Esophagus squamous epithelium (tissue), 5 donors: ENCODE measurements at places on chromosomes 7 and 10.

DNA sequence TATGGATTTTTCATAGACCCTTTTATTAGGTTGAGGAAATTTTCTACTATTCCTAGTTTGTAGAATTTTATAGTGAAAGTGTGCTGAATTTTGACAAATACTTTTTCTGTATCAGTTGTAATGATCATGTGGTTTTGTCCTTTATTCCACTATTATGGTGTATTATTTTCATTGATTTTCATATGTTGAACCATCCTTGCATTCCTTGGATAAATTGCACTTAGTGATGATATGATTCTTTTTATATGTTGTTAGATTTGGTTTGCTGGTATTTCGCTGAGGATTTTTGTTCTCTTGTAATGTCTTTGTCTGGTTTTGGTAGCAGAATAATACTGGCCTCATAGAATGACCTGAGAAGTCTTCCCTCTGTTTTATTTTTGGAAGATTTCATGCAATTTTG, 140.6 kb upstream of the CDK6 start:
- H3K36me3 ChIP-seq: no peaks in the 10 kb centered on the region
- no peak for DNase-seq
- H3K4me3 ChIP-seq: no peak overlapping the region
- H3K27me3 ChIP-seq: no peaks in the 10 kb centered on the region
- H3K27ac ChIP-seq: no peak overlapping the region

DNA sequence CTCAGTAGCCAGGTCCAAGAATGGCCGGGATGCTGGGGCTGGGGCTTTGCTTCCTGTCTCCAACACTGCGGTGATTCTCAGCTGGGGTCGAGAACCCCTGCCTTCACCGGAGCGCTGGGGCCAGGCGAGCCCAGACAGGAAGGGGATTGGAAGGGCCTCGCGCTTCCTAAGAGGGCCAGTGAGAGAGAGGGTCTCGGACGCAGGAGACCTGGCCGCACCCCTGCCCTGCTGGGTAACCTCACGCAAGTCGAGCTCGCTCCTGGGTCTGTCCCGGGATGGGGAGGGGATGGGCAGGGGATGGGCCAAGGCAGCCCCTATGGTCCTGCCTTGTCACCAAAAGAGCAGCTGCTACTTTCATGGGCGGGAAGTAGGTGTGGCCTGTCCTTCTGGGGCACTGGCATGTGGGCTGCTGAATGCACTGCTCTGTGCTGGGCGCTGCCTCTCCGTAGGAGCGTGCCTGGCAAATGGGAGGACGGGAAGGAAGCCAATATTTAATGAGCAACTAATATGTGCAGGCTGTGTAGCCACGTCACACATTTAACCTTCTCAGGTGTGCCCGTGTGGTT, 20.0 kb downstream of the KCNK18 start:
- H3K27me3 ChIP-seq: peaks cover 13% of the 10 kb centered on the region
- no peak overlapping the region for H3K27ac ChIP-seq
- peaks cover 26% of the 10 kb centered on the region for H3K4me1 ChIP-seq

- H3K4me1 ChIP-seq: no peaks in the 10 kb centered on the region
- H3K27ac ChIP-seq: no peak overlapping the region
Observed at GRCh38 chr7:21345361-21345760, 82.5 kb upstream of the SP4 start.

GRCh38 chr7:42878303-42878702, 33.6 kb downstream of the C7orf25 start:
- H3K4me3 ChIP-seq: no peak overlapping the region
- no peak overlapping the region for H3K27ac ChIP-seq
- H3K4me1 ChIP-seq: no peaks in the 10 kb centered on the region
- no peaks in the 10 kb centered on the region for H3K36me3 ChIP-seq

DNA sequence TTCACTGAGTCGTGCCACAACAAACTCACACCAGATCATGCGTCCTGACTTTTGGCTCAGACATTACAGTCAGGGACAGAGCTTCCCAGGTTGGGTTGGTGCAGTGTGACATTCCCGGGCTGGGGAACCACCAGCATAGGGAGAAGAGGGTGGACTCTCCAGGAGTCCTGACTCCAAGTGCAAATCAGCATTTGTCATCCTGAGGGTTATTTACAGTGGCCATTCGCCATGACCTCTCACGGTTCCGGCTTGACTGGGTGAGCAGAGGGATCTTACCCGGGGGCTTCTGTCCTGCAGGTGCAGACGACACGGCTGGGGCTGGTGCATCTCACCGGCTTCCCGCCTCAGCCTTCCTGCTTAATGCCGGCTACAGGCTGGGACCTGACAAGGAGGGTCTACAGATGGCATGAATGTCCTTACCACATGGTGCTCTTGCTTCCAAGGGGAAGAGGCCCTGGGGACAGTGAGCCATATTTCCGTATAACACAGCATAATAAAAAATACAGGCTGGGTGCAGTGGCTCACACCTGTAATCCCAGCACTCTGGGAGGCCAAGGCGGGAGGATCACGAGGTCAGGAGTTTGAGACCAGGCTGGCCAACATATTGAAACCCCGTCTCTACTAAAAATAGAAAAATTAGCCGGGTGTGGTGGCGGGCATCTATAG, 12.5 kb upstream of the INTS1 start:
- no peak for DNase-seq
- H3K36me3 ChIP-seq: no peaks in the 10 kb centered on the region
- no peaks in the 10 kb centered on the region for H3K27me3 ChIP-seq
- H3K4me3 ChIP-seq: no peak overlapping the region
- peaks cover 4% of the 10 kb centered on the region for H3K4me1 ChIP-seq

GRCh38 chr7:159006610-159007130, 138.0 kb downstream of the VIPR2 start:
- H3K4me3 ChIP-seq: no peak overlapping the region
- no peaks in the 10 kb centered on the region for H3K4me1 ChIP-seq
- DNase-seq: no peak
- no peaks in the 10 kb centered on the region for H3K27me3 ChIP-seq

DNA sequence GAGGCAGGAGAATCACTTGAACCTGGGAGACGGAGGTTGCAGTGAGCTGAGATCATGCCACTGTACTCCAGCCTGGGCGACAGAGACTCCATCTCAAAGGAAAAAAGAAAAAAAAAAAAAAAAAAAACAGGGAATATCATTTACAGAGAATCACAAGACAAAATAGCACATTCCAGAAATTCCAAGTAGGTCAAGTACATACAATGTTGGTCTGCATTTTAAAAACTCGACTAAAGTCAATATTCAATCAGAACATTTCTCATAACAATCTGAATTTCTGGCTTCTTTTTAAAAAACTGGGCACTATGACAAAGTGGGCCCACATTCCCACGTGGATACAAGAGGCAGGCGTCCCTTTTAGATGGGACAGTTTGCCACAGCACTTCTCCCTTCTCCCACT, 12.8 kb downstream of the ZC3HAV1L start:
- H3K27ac ChIP-seq: no peak overlapping the region
- DNase-seq: no peak
- H3K27me3 ChIP-seq: no peaks in the 10 kb centered on the region
- H3K36me3 ChIP-seq: no peaks in the 10 kb centered on the region
- no peak overlapping the region for H3K4me3 ChIP-seq

DNA sequence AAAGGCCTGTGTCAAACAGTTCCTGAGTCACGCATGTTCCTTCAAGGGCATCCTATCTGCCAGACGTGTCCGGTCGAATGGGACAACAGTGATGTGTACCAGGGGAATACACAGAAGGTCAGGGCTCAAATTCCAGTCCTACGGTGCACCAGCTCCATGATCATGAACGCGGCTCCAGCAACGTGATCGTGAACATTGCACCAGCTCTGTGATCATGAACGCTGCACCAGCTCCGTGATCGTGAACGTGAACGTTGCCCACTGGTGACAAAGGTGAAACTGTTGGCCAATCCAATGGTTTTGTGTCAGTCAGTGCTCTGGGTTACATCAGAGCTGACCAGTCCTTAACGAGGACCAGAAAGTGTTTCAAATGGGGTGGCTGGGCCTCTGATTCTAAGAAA, 4.3 kb upstream of the PTPRN2 start:
- H3K4me1 ChIP-seq: peaks cover 4% of the 10 kb centered on the region
- DNase-seq: no peak
- H3K4me3 ChIP-seq: no peak overlapping the region
- H3K36me3 ChIP-seq: no peaks in the 10 kb centered on the region
- no peak overlapping the region for H3K27ac ChIP-seq
- H3K27me3 ChIP-seq: no peaks in the 10 kb centered on the region

GRCh38 chr10:88076027-88076880, 212.8 kb downstream of the PTEN start:
- H3K4me3 ChIP-seq: no peak overlapping the region
- no peaks in the 10 kb centered on the region for H3K27me3 ChIP-seq
- DNase-seq: no peak
- no peaks in the 10 kb centered on the region for H3K36me3 ChIP-seq

GRCh38 chr7:154931906-154932305, 71.0 kb downstream of the PAXIP1 start:
- DNase-seq: no peak
- H3K27me3 ChIP-seq: no peaks in the 10 kb centered on the region
- H3K27ac ChIP-seq: no peak overlapping the region
- H3K4me3 ChIP-seq: no peak overlapping the region

DNA sequence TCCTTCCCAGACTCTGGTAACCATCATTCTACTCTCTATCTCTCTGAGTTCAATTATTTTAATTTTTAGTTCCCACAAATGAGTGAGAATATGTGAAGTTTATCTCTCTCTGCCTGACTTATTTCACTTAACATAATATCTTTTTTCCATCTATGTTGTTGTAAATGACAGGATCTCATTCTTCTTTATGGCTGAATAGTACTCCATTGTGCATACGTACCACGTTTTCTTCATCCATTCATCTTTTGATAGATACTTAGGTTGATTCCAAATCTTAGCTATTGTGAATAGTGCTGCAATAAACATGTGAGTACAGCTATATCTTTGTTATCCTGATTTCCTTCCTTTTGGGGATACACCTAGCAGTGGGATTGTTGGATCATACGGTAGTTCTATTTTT, 23.9 kb downstream of the RPA3 start:
- no peak overlapping the region for H3K27ac ChIP-seq
- H3K4me3 ChIP-seq: no peak overlapping the region
- no peak for DNase-seq
- peaks cover 14% of the 10 kb centered on the region for H3K4me1 ChIP-seq
- no peaks in the 10 kb centered on the region for H3K36me3 ChIP-seq
- no peaks in the 10 kb centered on the region for H3K27me3 ChIP-seq
